CD4-positive, alpha-beta T cell (primary cell): ENCODE measurements at places on chromosomes 3 and 15.

GRCh38 chr3:140358686-140359085 lies 319.2 kb upstream of the TRIM42 start:
- no peak for DNase-seq

GRCh38 chr15:38695249-38696108 lies 130.9 kb upstream of the RASGRP1 start:
- DNase-seq = peak; percentile 18

DNA sequence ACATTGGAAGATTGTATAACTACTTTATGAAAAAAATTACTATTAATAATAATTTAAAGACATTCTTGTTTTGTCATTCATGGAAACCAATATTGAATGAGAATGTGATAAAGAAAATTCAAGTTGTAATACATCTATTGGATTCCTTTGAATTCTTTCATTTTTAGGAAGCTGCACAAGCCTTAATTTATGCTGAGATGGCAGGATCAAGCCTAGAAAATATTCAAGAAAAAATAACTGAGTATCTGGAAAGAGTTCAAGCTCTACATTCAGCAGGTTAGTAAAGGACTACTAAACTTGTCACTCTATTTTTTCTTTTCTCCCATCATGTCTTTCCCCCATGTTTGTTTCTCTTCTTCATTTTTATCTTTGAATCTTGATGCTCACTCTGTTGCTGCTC lies 5.9 kb downstream of the CAPN7 start:
- no peak for DNase-seq

- DNase-seq = no peak
Observed at GRCh38 chr3:65871305-65872141, 167.2 kb downstream of the MAGI1 start.

DNA sequence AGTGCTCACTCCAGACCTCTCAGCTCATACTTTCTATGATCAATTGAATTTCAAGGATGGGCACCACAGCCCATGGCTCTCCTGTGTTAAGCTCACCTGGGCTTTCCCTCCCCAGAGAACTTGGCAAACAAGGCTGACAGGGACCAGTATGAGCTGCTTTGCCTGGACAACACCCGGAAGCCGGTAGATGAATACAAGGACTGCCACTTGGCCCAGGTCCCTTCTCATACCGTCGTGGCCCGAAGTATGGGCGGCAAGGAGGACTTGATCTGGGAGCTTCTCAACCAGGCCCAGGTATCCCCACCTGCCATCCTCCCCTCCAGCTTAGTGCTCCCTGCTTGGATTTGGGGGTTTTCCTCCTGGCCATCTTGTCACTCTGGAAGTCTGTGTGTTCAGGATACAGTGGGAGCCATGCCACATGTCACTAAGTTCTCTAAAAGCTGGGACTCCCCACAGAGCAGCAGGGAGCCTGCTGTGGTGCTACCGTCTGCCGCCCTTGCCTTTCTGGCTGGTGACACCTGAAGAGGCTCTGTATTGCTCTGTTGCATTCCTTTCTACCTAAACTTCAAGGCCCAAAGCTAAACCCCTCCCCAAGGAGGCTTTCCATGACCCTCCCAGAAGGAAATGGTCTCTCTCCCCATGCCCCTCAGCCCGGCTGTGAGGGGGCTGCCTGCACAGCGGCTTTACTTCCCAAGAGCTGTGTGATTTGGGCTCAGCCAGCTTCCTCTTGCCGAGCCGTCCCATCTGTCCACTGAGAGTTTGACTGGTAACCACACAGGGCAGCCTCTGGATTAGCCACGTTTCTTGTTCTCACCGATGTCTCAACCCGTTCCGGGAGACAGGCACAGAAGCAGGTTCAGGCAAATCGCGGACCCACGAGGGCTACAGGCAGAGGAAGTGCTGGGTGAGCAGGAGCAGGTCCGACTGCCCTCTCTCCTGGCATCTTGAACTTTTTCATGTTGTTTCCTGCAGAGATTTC lies 10.8 kb downstream of the TF start:
- no peak for DNase-seq

DNA sequence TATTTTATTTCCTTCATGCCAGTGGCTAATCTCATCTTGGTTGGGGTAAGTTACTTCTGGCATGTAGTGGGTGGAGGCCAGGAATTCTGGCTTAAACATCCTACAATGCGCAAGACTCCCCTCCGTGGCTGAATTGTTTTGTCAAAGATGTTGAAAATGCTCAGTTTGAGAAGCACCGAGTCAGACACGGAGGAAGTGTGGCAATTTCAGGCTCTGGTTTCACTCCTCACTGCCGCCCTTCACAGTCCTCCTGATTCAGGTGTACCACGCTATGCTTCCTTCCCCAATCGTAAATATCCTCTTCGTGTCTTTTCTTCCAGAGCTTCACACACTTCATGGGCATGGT lies 150.7 kb downstream of the OPA1 start:
- DNase-seq = no peak

GRCh38 chr3:88282528-88283241 lies 132.9 kb downstream of the C3orf38 start:
- no peak for DNase-seq

- DNase-seq = no peak
Observed at GRCh38 chr3:22907796-22908195, 295.3 kb upstream of the UBE2E2 start.

DNA sequence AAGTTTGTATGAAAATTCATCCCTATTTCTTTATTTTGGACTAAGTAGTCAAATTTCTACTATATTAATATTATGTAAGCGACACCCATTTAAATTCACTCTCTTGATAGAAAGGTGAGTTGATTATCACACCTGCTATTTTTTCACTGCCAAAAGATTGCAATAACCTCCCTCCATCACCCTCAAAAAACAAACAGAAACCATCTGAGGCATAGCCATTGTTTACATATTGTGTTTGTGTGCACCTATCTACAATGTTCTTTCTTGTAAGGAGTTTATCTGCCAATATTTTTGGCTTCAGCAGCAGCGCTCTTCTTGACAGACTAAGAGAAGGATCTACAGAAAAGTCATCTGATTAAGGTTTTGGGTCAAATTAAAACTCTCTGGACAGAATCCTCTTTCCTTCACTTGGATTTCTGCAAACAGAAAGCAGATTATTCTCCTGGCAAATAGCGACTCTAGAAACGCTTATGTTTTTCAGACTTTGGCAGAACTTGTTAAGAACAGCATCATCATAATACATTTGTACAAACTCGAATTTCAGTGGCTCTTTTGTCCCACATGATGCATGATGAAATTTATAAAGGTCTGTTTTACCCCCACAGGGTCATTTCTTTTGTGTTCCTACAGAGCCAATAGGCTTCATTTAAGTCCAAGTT lies 48.6 kb downstream of the KCNMB2 start:
- DNase-seq = no peak
